ENCODE measurements at places on chromosomes 5 and 9.

GRCh38 chr9:37417857-37418618 is 4.5 kb upstream of the GRHPR start:
- DNase-seq, result no peak

DNA sequence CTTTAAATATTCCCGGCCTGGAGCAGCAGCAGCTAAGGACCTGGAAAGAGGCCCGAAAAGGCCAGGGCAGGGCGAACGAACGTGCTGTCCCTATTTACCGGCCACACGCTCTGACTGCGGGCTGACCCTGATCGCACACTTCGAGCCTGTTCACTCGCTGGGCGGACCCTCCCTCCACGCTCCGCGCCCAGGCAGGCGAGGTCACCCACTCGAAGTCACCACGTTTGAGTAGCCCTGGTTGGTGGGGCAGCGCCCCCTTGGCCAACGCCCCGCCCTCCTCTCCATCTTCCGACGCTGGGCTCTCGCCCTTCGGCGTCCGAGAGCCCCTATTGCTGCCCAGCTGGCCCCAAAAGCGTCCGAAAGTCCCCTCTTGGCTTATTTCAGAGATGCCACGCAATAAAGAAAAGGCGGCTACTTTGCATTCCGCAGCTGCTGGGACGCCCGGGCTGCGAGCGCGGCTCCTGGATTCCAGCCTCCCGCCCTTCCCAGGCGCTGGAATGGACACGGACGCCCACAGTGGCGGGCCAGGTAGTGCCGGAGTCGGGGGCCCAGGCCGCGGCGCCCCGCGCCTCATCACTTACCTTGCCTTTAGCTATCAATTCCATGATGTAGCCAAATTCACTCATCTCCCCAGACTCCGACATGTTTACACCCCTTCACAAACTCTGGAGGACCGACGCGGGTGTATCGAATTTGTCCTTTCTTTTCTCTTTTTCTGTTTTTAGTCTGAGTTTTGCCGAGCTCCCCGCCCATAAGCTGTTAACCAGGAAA is 9.9 kb upstream of the TRIM36 start:
- no peak for DNase-seq

GRCh38 chr5:33300209-33300742 is 140.5 kb upstream of the TARS1 start:
- no peak for DNase-seq

DNA sequence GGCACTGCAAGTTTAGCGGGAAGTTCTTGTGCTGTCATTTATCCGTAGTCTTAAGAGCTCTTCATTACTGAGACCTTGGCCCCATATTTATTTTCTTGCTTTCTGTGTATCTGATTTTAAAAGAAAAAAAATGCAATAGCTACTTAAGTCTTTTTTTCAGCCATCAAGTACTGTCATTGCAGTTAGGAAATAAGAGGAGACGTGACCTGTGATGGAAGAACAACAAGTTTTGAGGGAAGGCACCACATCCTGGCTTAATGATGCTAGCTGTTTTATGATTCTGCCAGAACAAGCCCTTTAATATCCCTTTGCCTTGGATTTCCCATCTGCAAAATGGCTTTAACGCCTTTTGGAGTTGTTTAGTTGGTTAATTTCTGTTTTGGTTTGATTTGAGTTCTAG is 3.8 kb downstream of the RGMB start:
- DNase-seq, result no peak

DNA sequence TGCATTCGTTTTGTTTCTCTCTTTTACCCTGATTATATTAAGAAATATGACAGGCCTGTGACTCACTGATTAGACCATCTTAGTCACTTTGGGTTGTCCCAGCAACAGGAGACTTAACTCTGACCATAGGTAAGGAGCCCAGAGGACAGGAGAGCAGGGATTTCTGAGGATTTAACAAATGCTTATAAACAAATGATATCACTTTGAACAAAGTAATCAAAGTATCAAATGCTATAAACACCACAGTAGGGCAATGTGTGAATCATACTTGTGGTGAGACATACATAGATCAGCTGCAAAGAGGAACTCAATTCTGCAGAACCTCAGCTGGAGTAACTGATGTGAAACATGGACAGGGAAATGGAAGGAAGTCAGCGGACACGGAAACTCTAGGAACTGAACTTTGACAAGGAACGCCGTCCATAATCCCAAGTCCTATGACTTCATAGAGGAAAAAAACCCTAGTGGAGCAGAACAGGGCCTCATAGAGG is 190.6 kb upstream of the MSX2 start:
- DNase-seq, result peak; percentile 67

- DNase-seq, result no peak
These were observed 539.6 kb upstream of the CLINT1 start for GRCh38 chr5:158398360-158399201.

DNA sequence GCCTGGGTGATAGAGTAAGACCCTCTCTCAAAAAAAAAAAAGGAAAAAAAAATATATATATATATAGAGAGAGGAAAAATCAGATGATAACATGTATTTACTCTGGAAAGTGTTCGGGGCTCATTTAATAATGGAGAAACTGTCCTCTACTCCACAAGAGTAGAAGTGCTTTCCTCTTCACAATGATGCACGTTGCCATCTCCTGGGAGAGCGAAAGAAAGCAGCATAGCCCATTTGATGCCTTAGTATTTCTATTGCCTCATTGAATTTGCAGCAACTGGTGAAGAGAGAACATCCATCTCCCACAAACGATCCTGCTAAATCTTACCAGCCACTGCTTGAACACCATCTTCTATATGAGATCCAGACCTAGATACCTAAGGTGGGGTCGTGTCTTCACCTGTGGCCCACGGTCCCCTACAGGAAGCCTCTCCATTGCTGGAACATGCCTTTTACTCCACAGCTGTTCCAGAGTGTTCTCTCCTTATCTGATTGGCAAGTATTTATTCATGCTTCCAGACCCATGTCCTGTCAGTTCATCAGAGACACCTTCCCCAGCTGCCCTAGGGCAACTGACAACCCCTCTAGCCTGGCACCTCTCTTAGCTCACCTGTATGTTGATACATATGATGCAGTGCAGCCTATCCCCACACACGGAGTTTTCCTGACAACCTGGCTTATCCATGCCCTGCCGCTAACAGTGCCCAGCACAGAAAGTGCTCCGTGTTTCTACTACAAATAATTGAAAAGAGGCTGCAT is 115.3 kb downstream of the MARCHF11 start:
- no peak for DNase-seq

DNA sequence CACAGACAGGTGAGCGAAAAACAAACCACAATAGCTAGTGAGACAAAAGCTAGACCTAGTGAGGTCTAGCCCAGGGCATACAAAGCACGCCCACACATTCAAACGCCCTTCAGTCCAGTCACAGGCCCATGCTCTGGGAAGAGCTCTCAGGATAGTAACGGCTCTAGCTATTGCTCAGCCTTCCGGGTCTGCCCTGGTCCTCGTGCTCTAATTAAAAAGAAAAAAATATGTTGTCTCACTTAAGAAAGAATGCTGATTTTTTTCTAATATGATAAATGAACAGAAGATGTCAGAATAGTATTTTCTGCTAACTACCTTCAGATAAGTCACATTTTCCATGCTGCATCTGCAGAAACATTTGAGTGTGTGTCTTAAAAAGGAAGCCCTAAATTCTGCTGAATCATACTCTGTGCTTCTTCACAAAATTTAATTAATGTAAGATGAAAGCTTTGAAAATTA is 94.5 kb downstream of the PLPP1 start:
- DNase-seq, result no peak

DNA sequence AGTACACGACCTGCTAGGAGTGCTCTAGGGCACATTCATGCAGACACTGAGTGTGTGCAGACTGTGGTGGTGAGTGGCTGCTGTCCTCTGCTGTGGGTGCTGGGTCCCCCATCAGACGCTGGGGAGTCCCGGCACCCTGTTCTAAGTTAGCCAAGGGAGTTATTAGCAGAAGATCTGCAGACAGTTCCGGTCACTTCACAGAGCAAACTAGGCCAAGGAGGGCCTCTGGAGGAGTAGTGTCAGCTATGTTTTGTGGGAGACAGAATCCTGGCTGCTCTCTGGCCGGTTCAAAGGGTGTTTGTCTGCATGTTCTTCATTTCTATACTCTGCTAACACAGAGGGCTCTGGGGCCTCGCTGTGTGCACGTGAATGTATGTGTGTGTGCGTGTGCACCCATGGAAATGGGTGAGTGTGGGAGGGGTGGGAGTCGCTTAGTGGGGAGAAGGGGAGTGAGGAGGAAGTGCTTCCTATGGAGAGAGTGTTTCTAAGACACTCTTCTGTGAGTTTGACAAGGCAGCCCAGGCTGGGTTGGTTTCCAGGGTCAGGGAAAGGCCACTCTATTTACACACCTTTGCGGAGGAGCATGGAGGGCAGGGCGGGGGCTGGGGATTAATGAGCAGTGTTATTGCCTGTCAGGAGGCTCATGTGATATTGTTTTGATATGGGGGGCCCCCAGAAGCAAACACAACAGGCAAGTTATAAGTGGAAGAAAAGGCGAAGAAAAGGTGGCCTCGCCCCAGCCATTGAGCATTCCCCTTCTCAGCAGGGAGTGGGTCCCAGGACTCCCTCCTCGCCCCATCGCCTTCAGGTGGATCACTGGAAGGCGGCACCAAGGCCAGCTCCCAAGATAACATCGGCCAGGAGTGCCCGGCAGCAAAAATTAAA is 68.9 kb downstream of the MACROH2A1 start:
- DNase-seq, result no peak

- peak; percentile 45 for DNase-seq
These were observed 446.2 kb upstream of the TRPC7 start for GRCh38 chr5:136811551-136811950.

DNA sequence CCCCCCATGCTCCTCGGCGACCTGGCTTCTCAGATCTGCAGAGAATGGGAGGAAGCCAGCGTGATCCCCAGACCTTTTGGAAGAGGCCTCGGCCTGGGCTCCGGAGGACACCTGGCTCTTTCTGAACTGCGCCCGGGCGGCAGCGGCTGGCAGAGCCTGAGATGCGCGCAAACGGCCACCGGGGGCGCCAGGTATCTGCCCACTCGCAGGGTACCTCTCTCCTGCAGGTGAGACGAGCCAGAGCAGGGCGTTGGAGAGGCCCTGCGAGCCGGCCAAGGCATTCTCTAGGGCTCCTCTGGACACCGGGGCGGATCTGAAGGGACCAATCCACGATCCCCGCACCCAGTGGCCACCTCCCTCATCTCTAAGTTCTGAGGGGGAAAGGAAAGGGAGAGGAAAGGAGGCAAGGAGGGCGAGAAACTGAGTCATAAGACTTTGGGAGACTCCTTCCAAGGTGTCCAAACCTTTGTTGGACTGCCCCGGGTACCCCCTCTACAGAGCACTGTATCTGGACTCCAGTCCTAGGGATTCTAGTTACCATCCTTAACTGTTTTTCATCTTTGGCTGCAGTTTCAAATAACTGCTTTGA is 55.0 kb upstream of the SLC46A2 start:
- DNase-seq, result no peak

DNA sequence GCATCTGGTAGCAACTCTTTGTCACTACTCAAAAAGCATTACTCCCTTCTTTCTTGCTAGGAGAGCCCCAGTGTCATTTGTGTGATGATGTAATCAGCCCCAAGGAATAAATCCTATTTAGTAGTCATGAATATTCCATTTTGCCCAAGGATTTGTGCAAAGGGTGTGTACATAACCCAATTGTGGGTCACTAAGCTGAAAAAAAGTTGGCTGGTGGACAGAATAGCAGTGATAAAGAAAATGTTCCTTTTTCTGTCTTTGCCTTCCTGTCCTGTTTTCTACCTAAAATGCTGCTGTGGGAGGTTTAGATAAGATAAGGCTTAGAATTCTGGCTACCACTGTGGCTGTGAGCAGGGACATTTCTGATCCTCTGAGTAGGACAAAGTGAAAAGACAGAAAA is 223.1 kb upstream of the ITGA1 start:
- DNase-seq, result no peak

DNA sequence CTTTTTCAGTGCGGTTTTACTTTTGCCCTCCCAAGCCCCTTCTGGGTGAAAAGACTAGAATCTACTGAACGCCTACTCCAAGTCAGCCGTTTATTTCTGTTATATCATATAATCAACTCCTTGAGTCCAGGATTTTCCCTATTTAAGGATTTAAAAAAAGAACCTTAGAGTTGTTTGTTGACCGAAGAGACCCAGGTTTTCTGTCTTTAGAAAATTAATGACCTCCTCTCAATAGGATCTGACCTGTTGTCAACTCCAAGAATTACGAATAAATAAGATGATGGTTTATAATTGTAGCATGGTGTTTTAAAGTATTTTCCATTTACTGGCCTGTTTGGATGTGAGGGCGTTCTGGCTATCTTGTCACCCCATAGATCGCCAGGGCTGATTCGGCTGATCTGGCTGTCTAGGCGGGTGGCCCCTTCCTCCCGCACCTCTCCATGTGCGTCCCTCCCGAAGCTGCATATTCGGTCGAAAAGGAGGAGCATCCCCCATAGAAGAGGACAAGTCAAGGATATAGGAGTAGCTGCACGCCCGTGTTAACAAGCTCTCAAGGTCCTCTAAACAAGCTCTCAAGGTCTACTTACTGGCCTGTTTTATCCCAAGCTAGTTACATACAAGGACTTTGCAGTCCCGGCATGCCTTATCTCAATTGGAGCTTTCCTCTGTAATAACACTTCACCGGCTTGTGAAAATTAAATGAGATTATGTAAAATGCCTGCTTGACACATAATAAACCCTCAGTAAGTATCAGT is 1.1 kb upstream of the UBAP2 start:
- DNase-seq, result no peak

DNA sequence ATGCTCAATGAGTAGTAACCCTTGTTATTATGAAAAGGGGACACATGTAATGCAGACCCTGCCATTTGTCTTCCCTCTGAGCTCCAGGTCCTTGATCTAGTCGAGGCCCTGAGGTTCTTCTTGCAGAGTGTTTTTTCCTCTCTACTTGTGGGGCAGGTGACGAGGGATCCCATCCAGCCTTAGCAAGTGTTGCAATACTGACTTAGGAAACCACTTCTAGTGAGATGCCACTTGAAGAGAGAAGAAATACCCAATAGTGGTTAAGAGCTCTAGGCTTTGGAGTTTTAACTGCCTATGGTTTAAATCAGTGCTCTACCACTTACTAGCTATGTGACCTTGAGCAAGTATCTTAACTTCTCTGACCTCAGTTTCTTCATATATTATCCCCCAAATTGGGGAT is 10.2 kb downstream of the PPARGC1B start:
- no peak for DNase-seq

GRCh38 chr5:157816682-157817386 is 42.1 kb downstream of the CLINT1 start:
- no peak for DNase-seq
